Metanephros (tissue), 2 donors: ENCODE measurements at places on chromosomes 2 and 18. TPM values are rescaled to one million over a fixed set of nuclear protein-coding genes. Genes with fewer than 3 reads are reported as not detected.

The DSEL gene
- 29.2 TPM for total RNA-seq

The FRZB gene
- total RNA-seq = 7.8 TPM

The IFT172 gene
- 51.2 TPM for total RNA-seq

The USP37 gene
- 19.6 TPM for total RNA-seq

The RNF152 gene
- total RNA-seq = 51.4 TPM

The HNMT gene
- total RNA-seq = 62.0 TPM

The ABCG8 gene
- total RNA-seq = 1.4 TPM

The ARHGAP28 gene
- total RNA-seq = 56.5 TPM

The SCN2A gene
- total RNA-seq = 2.7 TPM

The GALNT3 gene
- total RNA-seq = 13.4 TPM

The IMPACT gene
- 30.8 TPM for total RNA-seq

The LRATD1 gene
- total RNA-seq = 18.8 TPM

The MALL gene
- total RNA-seq = 11.5 TPM

The SCYGR1 gene
- total RNA-seq = not detected

The DIPK1C gene
- 1.2 TPM for total RNA-seq

The RAB6D gene
- not detected for total RNA-seq

The EML6 gene
- 21.1 TPM for total RNA-seq

The SF3B6 gene
- total RNA-seq = 94.9 TPM

The POTEE gene
- not detected for total RNA-seq

The CCDC85A gene
- 4.2 TPM for total RNA-seq

The CRYBA2 gene
- not detected for total RNA-seq

The GCC2 gene
- total RNA-seq = 39.2 TPM

The NTSR2 gene
- not detected for total RNA-seq

The SCN9A gene
- total RNA-seq = 5.0 TPM

The FAM117B gene
- 23.0 TPM for total RNA-seq

The FOXD4L1 gene
- 0.12 TPM for total RNA-seq

The CYTIP gene
- total RNA-seq = 16.8 TPM

The ALPP gene
- total RNA-seq = not detected

The SP5 gene
- total RNA-seq = 3.3 TPM

The KATNAL2 gene
- total RNA-seq = 8.3 TPM

The OSR1 gene
- 7.8 TPM for total RNA-seq

The TUBA4B gene
- total RNA-seq = not detected

The HOXD8 gene
- 69.9 TPM for total RNA-seq

The FOXI3 gene
- 0.06 TPM for total RNA-seq

The ITGAV gene
- total RNA-seq = 73.6 TPM

The DNAJC5G gene
- 0.12 TPM for total RNA-seq

The SNTG2 gene
- 1.6 TPM for total RNA-seq

The FMNL2 gene
- 61.0 TPM for total RNA-seq

The RMDN2 gene
- total RNA-seq = 8.8 TPM

The PID1 gene
- 10.3 TPM for total RNA-seq

The ZNF804A gene
- total RNA-seq = 0.99 TPM

The UGT1A10 gene
- total RNA-seq = not detected

The TWIST2 gene
- 10.7 TPM for total RNA-seq

The GALNT13 gene
- 1.1 TPM for total RNA-seq

The RAX gene
- total RNA-seq = not detected

The DYSF gene
- 51.5 TPM for total RNA-seq

The NEB gene
- 313 TPM for total RNA-seq

The SERPINB3 gene
- total RNA-seq = not detected

The ANKRD39 gene
- total RNA-seq = 10.6 TPM

The REL gene
- total RNA-seq = 19.3 TPM
